Activated gamma-delta T cell treated with Interleukin-2 at 50 U/mL for 16 hours (primary cell): ENCODE measurements at places on chromosomes 11 and 22.

- DNase-seq: no peak
These were observed 194 bp downstream of the SF1 start for GRCh38 chr11:64778223-64778472.

DNA sequence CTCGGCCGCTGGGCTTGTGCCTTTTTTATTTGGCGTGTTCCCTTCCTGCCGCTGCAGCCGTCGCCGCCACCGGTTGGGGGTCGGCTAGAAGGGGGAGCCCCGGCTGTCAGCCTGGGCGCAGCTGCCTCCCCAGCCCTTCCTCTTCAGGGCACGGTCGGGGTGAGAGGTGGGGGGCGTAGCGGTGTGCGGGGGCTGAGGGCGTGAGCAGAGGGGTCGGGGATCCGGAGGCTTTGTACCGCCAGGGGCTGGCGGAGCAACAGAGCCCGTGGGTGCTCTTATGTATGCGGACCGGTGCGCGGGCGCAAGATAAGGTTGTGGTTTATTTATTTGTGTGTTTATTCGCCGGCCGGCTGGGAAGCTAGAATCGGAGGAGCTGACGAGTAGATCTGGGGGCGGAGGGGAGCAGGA is 477 bp downstream of the ZBTB16 start:
- peak; percentile 43 for DNase-seq

- no peak for DNase-seq
These were observed 134.2 kb downstream of the RBFOX2 start for GRCh38 chr22:35894464-35894878.

- DNase-seq: peak; percentile 67
These were observed 39.2 kb upstream of the IGLL5 start for GRCh38 chr22:22848364-22848866.

DNA sequence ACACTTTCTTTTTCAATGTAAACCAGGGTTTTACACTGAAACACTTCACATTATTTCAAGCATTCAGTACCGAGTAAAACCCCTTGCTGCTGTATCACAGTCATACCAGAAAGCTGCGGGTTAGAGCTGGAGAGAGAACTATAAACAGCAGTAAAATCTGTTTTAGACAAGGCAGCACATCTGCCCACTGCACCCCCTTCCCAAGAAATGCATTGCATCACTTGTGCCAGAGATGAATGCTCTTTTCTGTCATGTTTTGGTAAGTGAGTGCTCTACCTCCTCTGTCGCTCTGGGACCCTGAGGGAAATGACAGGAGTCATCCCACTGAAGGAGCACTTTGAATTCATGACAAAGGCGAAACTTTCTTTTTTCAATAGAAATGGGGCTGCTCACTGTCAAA is 107.2 kb downstream of the MAML2 start:
- DNase-seq: no peak
